ENCODE measurements at places on chromosomes 6 and 20. TPM values are rescaled to one million over a fixed set of nuclear protein-coding genes. Genes with fewer than 3 reads are reported as not detected.

The ZNF391 gene
- 6.6 TPM for total RNA-seq

The MATN4 gene
- total RNA-seq = not detected

The FNDC1 gene
- total RNA-seq = not detected

The ASIP gene
- total RNA-seq = not detected

The BANF2 gene
- total RNA-seq = not detected

The SIRPA gene
- 42.4 TPM for total RNA-seq

The HLA-DMB gene
- 5.1 TPM for total RNA-seq

The COL21A1 gene
- 41.5 TPM for total RNA-seq

The ELMO2 gene
- 54.9 TPM for total RNA-seq

The ENPP5 gene
- total RNA-seq = 0.22 TPM

The DEFB132 gene
- total RNA-seq = 0.05 TPM

The CPXM1 gene
- total RNA-seq = 0.15 TPM

The CLIC5 gene
- total RNA-seq = not detected

The FABP7 gene
- total RNA-seq = not detected

The MTG2 gene
- total RNA-seq = 19.9 TPM

The OR5V1 gene
- not detected for total RNA-seq

The TMEM74B gene
- total RNA-seq = 0.34 TPM

The LST1 gene
- not detected for total RNA-seq
